ENCODE measurements at places on chromosomes 5 and 9.

DNA sequence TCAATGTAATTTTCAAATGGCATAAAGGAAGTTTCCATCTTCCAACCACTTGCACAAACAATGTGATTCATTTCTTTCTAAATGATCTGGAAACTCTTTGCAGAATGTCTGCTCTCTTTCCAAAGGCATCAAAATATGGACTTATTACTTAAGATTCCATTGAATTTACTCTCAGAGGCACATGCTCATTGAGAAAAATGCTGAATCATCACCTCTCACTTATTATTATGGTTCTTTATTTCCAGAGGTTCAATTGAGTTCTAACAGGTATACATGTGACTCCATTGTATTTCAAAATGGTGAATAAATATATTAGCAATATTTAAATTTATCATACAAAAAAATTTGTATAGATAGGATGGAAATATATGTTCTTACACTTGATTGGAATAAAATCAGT lies 1140.6 kb downstream of the EFNA5 start:
- no peak for DNase-seq

- peak; percentile 47 for DNase-seq
These were observed 723 bp downstream of the SNX18 start for GRCh38 chr5:54518146-54518817.

- DNase-seq = no peak
These were observed 326.8 kb upstream of the IRX1 start for GRCh38 chr5:3268760-3269330.

DNA sequence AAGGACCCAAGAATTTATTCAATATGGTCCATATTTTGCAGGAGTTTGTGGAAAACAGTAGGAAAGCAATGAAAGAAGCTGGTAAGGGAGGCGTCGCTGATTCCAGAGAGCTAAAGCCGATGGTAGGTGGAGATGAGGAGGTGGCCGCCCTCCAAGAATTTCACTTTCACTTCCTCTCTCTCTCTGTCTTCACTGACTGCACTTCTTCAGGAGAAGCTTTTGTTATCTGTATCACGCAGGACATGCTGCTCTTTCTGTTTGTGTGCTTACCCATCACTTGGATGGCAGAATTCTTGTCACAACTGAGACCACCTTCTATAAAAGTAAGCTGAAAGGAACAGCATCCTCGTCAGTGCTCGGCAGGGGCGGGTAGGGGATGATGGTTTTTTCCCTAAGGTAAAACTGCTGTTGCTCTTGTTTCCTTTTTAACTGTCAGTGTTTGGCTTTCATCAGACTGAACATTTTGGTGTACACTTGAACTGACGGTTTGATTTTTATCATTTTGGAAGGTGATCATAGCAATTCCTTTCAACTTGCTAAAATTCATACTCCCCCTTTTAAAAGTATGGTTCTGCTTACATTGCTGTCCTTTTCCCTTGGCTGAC lies 62.4 kb upstream of the FSD1L start:
- no peak for DNase-seq

GRCh38 chr5:150689120-150689519 lies 11.7 kb downstream of the RBM22 start:
- DNase-seq = no peak

- DNase-seq = no peak
These were observed 133.4 kb downstream of the FER start for GRCh38 chr5:108881133-108881532.

DNA sequence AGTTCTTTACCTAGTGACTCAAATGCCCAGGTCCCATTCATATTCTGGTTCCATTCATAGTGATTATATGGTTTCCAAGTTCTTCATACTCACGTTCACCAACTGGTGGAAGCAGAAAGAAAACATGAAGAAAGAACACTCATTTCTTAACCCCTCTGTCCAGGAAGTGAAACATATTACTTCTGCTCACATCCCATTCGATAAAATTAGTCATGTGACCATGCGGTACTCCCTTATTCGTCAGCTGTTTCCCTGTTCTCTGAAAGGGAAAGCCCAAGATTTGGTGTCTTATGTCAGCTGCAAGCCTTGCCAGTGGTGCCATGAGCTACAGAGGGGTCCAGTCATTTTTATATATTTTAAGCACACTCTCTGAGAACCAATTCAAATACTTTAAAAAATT lies 387.0 kb upstream of the DMAC1 start:
- DNase-seq = no peak

GRCh38 chr9:29945012-29945411 lies 2371.7 kb upstream of the C9orf72 start:
- no peak for DNase-seq

DNA sequence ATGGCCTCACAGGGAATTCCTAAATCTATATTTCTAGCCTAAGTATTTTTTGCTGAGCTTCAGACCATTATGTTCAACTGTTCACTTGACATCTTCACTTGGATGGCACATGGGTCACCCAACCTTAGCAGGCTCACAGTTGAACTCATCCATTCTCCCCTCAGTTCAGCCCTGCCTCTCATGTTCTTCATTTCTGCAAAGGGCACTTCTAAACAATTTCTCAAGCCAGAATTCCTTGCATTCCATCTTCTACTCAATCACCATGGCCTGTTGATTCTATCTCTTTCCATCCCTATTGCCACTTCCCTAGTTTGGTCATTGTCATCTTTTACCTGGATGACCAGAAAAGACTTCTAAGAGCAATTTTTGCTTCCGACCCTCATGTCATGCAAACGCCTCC lies 7.3 kb upstream of the RGS3 start:
- no peak for DNase-seq

DNA sequence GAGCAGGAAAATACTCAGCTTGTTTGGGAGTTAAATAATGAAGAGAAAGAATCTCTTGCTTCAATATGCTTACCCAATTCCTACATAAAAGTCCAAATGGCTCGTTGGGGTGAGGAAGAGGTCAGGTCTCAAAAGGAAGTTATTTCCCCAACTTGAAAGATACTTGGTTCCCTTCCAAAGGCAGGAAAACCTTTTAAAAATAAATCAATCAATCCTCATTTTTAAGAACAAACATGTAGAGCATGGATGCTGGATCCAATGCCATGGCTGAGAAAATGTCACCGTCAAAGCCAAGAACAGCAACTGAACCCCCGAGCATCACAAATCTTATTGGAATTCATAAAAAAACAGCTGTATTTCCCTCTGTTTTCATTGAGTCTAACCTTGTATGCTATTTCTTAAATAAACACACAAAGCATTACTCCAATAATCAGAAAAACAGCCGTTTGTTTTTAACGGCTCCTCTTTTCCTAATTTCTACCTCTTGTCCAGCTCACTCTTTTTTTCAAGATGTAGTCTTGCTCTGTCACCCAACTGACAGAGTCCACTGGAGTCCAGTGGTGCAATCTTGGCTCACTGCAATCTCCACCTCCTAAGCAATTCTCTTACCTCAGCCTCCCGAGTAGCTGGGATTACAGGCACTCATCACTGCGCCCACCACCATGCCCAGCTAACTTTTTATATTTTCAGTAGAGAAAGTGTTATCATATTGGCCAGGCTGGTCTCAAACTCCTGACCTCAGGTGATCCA lies 140.7 kb downstream of the GNA14 start:
- no peak for DNase-seq

DNA sequence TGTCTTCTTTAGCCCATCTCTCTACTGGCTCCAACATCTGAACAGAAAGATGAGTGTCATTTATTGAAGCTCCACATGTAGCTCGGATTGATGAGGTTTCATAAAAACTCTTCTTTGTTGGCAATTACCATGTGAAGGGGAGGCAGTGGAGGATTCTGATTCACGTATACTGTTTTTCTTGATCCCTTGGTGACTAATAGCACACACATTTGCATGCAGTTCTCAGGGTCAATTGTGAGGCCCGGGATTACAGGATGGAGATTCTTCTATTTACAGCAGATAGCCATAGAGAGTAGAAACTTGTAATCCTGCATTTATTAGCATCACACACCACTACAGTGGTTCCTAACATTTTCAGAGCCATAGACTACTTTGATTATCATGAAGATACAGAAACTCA lies 133.2 kb upstream of the MARCHF11 start:
- DNase-seq = no peak

DNA sequence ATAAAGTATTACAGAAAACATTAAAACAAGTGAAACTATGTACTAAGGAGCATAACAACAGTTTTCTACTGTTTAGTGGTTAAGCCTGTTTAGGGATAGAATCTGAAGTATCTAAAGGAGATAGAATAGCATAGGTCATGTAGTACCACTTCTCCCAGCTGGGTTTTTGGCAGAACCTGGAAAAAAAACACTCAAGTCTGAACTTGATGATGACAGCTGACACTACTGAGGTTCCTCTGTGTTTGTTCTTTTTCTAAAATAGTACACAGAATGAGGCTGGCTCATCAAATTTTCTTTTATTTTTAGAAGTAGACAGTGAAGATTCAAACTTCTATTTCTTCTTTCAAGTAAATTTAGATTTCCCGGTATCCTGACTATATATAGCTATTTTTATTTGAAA lies 203.8 kb upstream of the ACO1 start:
- no peak for DNase-seq
